ENCODE measurements at places on chromosomes 16 and 17.

GRCh38 chr17:78390241-78391050, 12.0 kb downstream of the PGS1 start:
- peak; percentile 99 for DNase-seq

DNA sequence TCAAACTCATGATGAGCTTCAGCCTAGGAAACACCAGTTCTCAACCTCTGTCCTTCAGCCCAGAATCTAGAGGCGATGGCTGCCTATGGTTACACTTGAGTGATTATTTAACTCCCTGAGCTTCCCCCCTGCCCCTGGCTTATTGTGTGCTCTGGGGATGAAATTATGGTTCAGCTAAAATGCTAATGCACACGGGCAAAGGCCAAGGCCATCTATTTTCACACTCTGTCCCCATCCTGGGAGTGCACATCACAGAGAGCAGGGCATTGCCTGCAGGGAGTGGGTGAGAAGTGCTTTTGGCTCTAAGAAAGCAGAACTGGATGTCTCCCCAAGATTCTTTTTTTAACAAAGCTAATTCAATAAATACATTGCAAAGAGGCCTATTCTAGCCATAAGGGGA, 21.6 kb upstream of the CACNG5 start:
- no peak for DNase-seq

DNA sequence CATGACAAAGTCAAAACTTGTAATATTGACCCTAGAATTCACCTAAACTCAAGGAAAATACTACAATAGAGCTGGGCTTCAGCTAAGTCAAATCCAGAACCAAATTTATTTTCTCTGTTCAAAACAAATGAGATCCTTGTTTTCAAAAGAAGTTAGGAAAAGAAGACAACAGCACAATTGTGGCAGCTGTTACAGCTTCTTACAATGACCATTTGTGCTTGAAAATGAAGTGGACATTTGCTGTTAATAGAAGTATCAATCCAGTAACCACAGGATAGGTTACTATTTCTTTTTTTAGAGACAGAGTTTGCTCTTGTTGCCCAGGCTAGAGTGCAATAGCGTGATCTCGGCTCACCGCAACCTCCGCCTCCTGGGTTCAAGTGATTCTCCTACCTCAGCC, 44.4 kb downstream of the APPBP2 start:
- no peak for DNase-seq

GRCh38 chr16:3665508-3665907, 11.0 kb downstream of the DNASE1 start:
- DNase-seq, result no peak

DNA sequence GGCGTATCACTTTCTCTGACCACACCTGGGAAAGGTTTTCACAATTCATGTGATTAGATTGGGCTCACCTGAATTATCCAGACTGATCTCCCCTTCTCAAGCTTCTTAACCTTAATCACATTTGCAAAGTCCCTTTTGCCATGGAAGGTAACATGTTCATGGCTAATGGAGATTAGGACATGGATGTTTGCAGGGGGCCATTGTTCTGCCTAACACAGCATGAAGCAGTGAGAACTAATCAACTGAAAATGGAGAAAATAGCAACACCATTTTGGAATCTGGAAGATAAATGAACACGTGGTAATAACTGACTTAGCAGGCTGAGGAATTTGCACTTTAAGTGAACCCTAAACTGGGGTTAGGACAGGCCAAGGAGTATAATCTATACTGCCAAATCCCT, 25.0 kb upstream of the SBK1 start:
- no peak for DNase-seq

DNA sequence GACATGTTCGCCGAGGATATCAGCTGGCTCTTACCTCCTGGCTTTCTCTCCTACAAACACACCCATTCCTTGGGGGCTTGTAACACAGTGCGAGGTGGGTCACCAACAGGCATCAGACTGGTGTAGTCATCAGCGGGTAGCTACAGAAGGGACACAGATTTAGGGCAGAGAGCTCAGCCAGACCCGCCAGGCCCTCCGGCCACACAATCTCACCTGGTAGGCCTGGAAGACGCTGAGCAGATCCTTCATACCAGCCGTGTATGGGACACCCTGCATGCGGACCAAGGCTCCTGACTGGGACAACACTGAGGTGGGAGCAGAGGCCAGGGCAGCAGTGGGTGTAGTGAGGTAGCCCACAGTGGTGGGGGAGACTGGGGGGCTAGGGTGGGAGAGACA, 5.8 kb downstream of the ESRP2 start:
- DNase-seq, result no peak

DNA sequence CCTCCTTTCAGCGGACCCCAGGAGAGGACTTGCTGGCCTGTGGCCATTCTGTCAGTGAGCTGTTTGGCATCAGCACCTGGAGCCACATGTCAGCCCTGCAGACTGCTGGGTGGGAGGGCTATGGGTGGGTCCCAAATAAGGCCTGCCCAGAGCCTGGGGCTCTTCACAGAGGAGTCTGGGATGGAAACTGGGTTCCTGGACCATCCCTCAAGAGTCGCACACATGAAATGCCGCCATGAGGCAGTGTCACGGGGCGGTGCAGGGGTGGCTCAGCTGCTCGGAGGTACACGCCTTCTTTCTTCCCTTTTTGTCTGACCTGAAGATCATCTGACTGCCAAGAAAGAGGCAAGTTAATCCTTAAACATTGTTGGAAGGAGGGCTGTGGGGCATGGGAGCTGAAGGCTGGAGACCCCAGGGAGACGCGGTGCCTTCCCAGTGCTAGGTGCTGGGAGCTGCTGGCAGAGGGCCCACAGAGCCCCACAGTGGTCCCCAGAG, 14.8 kb downstream of the MPRIP start:
- DNase-seq, result no peak

DNA sequence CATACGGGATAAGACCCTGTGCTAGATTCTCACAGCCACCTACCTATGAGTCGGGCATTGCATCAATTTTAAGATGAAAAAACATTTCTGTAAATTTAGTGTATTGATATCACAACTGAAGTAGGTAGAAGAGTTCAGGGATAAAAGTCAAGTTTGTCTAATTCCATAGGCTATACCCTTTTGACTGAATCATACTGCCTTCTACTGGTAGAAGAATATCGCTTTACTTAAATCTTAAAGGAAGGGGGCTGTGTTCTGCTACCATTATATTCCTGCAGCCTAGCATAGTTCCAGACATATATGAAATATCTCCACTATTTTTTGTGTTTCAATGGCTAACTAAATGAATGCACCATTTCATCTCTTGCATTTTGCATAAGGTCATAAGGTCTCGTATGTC, 1128.6 kb downstream of the CDH8 start:
- DNase-seq, result no peak

DNA sequence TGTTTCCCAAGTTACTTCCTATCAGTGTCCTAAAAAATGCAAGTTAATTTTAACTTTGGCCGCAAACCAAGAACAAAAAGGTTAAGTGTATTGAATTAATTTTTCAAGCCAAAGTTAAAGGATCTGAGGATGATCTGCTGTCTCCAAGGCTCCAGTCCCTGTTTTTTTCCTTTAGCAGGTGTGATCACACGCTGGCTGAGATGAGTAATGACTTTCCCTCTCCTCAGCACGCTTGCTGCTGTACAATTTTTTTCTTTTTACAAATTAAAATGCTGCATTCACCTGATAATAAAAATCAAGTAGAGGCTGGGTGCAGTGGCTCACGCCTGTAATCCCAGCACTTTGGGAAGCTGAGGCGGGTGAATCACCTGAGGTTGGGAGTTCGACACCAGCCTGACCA, 3.9 kb upstream of the TNFSF12 start:
- DNase-seq, result no peak

DNA sequence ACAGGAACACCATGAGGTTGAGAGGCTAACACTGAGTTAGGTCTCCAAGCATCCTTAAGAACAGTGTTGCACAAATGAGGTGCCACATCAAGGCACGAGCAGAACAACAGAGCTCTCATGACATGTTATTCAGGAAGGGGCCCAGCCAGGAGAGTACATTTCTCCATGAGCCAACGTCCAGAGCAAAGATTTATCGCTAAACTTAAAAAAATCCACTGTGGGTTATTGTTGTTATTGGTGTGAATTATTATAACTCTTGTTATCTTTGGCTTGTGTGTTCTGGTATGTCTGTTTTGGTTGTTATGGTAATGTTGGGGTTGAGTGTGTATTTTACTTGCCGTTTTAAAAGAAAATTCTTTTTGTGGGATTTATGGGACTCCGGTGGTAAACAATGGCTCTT, 68.9 kb upstream of the MSI2 start:
- no peak for DNase-seq

- no peak for DNase-seq
These were observed 137.8 kb downstream of the UTP18 start for GRCh38 chr17:51398128-51398525.

DNA sequence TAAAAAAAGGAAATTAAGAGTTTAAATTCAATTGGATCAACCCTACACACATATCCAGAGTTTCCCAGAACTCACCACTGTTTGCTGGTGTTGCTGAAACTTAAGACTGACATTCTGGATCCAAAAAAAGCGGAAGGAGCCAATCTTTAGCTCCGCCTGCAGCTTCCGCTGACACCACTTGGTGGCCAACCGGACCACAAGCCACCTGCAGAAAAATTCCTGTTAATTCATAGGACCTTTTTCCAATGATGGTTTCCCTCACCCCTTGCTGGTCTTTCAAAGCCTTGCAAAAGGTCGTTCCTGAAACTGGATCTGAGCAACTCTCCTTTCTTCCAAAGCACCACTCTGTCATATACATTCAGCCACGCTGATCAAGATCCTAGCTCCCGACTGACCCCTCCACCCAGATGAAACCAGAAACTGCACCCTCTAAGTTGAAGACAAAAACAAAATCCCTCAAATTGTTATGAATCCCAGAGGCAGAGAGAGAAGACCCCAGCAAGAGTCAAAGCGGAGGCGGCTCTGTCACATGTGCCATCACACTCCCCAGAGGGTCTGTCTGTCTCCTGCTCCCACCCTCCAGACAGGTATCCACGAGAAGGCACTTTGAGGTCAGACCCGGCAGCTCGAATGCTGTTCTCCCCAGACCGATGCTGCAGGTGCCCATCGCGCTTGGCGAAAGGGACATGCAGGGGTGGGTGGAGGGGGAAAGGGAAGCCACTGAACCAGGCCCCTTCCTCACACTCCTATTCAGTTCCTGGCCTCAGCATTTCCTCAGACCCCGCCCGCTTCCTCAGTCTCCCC, 773 bp downstream of the BLTP2 start:
- DNase-seq, result peak; percentile 41

DNA sequence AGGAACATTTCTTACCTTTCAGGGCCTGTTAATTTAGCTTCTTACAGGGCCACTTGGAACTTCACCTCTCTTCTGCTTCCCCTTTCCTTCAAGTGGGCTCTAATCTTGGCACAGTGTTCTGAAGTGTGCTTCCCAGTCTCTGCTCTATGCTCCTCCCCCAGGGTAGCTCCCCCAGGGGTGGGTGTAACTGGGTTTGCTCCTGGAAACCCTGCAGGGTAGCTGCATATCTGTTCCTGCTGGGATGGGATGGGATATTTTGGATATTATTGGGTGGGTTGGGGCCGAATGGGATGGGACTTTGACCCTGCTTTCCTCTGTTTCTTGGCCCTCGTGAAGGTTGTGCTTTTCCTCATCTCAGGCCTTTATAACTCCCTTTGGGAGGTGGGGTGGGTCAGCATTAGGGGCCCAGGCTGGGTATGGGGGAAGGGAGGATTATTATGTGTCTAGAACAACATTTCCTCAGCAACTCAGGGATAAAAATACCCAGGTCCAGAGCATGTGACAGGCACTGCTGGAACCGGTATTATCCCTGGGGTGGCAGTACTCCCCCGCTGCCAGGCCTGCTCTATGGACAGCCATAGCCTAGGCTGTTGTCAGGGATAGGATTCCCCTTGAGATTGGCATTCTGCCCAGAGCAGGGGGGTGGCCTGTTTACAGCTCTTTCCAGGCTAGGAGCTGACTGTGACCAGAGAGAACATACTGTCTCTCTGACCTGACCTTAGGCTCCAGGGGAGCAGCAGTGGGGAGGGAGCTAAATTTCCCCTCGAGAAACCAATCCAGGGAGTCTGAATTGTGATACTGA, 5.0 kb downstream of the NFE2L1 start:
- DNase-seq, result no peak

DNA sequence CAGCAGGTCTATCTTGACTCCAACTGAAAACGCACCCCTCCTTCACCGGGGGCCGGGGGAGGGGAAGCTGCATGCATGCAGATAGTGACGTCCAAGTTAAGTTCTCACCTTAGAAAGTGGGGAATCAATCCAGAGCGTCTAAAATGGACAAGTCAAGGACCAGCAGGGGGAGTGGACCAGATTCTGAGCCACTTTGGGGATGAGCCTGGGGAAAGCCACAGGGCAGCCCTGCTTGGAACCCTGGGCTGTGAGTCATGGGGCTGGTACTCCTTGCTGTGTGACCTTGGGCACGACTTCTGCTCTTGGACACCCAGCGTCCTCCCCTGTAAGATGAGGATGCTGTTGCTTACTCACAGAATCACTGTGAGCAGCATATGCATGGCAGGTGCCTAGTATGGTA, 9.1 kb downstream of the TNFRSF13B start:
- DNase-seq, result no peak

DNA sequence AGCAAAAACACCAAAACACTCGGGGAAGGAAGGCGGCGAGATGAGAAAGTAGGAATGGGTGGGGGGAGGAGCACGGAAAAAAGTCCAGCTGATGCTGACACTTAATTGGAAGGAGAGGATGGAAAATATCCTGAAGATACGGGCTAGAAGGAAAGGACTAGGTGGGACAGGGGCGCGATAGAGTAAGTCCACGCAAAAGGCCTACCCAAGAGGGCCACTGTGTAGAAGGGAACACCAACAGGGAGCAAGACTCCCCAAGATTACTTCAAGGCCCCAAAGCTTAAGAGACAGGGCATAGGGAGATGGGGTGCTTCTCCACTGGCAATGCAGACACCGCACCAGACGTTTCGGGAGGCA, 736 bp downstream of the APPBP2 start:
- peak; percentile 12 for DNase-seq

DNA sequence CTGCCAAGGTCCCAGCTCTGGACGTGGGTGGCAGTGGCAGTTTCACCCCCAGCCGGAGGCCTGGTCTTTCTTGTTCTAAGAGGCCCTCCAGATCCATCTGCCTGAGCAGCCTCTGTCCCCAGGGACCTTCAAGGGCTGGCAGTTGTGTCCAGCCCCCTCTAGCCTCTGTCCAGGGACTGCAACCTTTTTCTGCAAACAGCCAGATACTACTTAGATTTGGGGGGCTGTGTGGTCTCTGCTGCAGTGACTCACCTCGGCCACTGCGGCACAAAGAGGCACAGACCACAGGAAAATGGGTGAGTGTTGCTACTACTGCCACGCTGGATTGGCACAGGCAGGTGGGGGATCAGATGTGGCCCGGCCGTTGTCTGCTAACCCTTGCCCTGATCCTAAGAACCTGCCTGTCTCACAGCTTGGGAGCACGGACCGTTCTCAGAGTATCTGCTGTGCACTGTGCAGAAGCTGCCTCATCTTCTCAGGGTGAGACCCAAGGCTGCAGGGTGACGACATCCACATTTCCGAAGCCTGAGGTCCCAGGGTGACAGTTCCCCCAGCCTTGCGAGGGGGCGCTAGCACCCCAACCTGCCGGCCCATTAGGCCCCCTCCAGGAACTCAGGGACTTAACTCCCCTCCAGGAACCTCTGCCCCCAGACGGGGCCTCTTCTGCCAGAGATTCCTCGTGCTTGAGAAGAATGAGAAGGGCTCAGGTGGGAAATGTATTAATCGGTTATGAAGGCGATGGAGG, 27.6 kb downstream of the MXRA7 start:
- no peak for DNase-seq

Measured in astrocyte (in vitro differentiated cells and primary cell).